ENCODE measurements at places on chromosomes 16 and 17.

DNA sequence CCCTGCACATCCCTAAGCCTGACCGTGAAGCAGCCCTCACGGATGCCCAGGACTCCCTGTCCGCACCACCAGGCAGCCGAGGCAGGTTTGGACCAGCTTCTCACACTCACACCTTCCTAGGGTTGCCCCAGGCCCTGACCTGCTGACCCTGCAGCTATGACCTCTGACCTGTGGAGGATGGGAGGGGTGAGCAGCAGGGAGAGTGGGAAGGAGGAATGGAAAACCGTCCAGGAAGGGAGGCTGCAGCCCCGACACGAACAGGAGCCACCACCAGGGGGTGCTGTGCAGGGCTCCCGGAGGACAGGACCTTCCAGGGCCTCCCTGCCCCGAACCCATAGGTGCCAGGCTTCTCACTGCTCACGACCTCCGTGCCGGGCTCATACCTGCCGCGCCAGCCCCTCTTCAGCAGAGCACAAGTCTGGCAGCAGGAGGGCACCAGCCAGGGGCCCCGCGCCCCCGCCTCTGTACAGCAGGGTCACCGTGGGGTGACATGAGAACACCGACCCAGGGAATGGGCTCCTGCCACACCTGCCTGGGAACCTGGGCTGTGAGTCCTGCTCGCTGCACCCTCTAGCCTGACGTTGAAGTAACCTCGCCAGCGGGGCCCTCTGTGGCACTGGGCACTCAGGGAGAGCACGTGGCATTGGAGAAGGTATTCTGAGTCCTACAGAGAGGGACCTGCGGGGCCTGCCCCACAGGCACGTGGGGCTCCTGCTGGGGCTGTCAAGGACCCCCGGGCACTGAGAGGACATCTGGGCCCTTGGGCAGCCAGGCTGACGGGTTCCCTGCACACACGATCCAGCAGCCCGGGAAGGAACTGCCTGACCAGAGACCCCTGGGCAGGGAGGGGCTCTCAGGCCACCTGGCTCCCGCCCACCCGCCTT lies 37.6 kb downstream of the CTU2 start:
- H3K27ac ChIP-seq, result no peak overlapping the region
- DNase-seq, result peak; percentile 66
- no peak overlapping the region for H3K4me3 ChIP-seq
- peaks cover 29% of the 10 kb centered on the region for H3K36me3 ChIP-seq
- peaks cover 37% of the 10 kb centered on the region for H3K4me1 ChIP-seq

- H3K4me3 ChIP-seq, result no peak overlapping the region
- peaks cover 17% of the 10 kb centered on the region for H3K4me1 ChIP-seq
- H3K36me3 ChIP-seq, result no peaks in the 10 kb centered on the region
- H3K27ac ChIP-seq, result no peak overlapping the region
- DNase-seq, result no peak
Measured at GRCh38 chr17:38609280-38610031, 3.7 kb upstream of the SRCIN1 start.

DNA sequence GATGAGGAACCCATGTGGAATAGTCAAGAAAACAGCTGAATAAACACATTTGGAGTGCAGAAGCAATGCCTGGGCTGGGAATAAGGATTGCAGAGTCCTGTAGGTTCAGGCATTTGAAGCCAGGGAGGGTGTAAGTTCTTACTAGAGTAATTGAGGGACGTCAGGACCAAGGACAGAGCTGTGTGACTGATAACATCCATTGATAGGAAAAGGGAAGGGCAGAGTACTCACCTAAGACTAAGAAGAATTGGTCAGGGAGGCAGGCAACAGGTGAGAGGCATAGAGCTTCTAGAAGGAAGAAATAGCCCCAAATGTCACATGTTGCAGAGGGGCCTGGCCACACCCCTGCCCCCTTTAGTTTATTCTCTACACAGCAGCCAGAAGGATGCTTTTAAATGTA lies 79.8 kb upstream of the TMEM132E start:
- no peak overlapping the region for H3K27ac ChIP-seq
- H3K4me1 ChIP-seq, result no peaks in the 10 kb centered on the region
- peaks cover 4% of the 10 kb centered on the region for H3K27me3 ChIP-seq
- H3K4me3 ChIP-seq, result no peak overlapping the region
- no peaks in the 10 kb centered on the region for H3K36me3 ChIP-seq

DNA sequence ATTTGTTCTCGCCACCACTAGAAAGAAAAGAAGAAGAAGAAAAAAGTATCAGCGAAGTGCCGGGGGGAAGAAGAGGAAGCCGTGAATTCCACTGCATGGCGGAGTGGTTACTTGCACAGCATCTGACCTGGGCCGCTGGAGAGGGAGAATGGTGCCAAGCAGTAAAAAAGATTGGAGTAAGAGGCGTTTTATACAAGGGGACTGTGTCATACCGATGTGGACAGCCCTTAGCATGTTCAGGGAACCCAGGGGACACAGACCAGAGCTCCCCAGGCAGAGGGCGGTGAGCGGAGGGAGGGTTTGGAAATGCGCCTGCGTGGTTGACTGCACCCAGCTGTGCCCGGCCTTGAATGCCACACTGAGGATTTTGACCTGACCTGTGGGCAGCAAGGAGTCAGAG lies 52.8 kb downstream of the PLXDC1 start:
- no peak overlapping the region for H3K27ac ChIP-seq
- no peak overlapping the region for H3K4me3 ChIP-seq
- H3K27me3 ChIP-seq, result no peaks in the 10 kb centered on the region
- DNase-seq, result no peak
- no peaks in the 10 kb centered on the region for H3K36me3 ChIP-seq
- peaks cover 43% of the 10 kb centered on the region for H3K4me1 ChIP-seq

DNA sequence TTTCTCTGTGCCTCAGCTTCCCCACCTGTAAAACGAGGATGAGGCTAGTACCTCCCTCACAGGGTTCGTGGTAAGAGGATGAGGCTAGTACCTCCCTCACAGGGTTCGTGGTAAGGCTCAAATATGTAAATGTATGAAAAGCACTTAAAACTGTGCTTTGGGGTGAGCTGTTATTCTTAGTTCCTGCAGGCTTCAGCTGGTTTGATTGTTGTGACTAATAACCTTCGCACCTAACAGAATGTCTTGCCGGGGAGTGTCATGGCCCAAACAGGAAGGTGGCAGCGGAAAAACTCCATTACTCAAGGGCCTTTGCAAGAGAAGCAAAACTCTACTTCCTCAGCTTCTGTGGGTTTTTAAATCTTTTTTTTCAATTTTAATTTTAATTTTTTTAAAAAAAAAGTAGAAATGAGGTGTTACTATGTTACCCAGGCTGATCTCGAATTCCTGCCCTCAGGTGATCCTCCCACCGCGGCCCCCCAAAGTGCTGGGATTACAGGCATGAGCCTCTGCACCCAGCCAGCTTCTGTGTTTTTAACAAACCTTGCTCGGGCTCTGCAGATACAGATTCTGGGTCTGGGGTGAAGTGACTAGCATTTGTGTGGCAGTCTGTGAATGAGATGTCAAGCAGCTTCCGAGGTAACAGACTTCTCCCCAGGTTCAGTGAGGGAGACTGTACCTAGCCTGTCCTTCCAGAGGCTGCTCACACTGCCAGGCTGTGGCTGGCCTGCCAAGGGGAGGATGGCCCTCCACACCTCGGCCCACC lies 103.0 kb downstream of the RAB11FIP4 start:
- no peaks in the 10 kb centered on the region for H3K27me3 ChIP-seq
- no peaks in the 10 kb centered on the region for H3K36me3 ChIP-seq
- DNase-seq, result peak; percentile 36
- peaks cover 75% of the 10 kb centered on the region for H3K4me1 ChIP-seq
- peak overlapping the region; percentile 85 for H3K27ac ChIP-seq
- H3K4me3 ChIP-seq, result no peak overlapping the region

DNA sequence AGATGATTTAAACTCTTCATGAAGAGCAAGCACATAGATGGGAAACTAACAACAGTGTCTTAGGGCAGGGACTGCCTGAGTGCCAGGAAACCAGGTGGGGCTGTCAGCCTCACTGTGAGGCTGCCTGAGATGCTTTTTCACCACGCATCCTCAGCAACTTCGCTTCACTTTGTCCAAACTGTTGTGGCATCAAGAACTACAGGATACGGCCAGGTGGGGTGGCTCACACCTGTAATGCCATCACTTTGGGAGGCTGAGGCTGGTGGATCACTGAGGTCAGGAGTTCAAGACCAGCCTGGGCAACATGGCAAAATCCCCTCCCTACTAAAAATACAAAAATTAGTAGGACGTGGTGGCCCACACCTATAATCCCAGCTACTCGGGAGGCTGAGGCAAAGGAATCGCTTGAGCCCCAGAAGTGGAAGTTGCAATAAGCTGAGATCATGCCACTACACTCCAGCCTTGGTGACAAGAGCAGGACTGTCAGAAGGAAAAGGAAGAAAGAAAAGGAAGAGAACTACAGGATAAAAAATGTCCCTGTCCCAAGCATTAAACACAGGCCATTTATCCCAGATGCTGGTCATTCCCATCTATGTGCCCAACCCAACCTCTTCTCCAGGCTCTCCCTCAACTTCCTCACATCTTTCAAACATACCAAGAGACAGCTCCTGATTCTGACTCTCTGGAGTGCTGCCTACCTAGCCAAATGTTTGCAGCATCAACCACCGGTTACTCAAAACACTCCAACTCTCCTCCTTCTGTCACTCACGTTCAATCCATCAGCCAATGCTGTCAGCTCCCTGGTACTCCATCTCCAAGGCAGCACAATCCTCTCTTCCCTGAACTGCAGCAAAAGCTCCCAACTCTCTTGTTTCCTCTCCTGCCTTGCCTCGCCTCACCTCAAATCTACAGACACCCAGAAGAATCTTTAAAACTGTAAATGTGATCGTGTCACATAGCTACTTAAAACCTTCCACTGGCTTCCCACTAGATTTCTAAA lies 1.6 kb downstream of the EIF4A3 start:
- H3K4me1 ChIP-seq, result peaks cover 22% of the 10 kb centered on the region
- H3K4me3 ChIP-seq, result peak overlapping the region; percentile 82
- no peak for DNase-seq
- H3K36me3 ChIP-seq, result peaks cover 29% of the 10 kb centered on the region
- peak overlapping the region; percentile 91 for H3K27ac ChIP-seq

- no peaks in the 10 kb centered on the region for H3K27me3 ChIP-seq
- no peak for DNase-seq
- no peak overlapping the region for H3K4me3 ChIP-seq
Measured at GRCh38 chr16:13997933-13998332, 73.2 kb upstream of the MRTFB start.

GRCh38 chr17:78113804-78114785 lies 14.5 kb downstream of the TMC6 start:
- peaks cover 36% of the 10 kb centered on the region for H3K4me1 ChIP-seq
- H3K27me3 ChIP-seq, result no peaks in the 10 kb centered on the region
- DNase-seq, result no peak
- H3K4me3 ChIP-seq, result no peak overlapping the region

DNA sequence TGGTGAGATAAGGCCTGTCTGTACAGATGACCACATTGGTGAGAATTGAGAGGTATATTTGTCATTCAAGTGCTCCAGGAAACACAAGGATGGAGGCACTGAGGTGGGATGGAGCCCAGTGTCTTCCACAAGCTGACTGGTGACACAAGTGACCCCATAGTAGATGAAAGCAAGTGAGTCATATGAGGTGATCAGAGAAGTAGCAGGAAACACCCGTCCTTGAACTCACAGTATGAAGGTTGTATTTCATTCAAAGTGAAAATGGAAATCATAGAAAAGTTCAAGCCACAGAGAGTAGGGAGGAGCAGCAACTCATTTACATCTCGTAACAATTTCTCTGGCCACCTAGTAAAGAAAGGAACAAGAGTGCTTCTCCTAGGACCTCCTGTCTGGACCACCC lies 609.8 kb downstream of the HS3ST4 start:
- no peak overlapping the region for H3K4me3 ChIP-seq
- no peaks in the 10 kb centered on the region for H3K36me3 ChIP-seq
- no peak for DNase-seq
- H3K27me3 ChIP-seq, result no peaks in the 10 kb centered on the region
- H3K4me1 ChIP-seq, result no peaks in the 10 kb centered on the region

Measured in effector memory CD4-positive, alpha-beta T cell (primary cell).